GM23248 (cell line): ENCODE measurements at places on chromosomes 3 and 15. TPM values are rescaled to one million over a fixed set of nuclear protein-coding genes. Genes with fewer than 3 reads are reported as not detected.
A peak's percentile ranks its signal among the peaks of the same experiment; 100 is the strongest.

DNA sequence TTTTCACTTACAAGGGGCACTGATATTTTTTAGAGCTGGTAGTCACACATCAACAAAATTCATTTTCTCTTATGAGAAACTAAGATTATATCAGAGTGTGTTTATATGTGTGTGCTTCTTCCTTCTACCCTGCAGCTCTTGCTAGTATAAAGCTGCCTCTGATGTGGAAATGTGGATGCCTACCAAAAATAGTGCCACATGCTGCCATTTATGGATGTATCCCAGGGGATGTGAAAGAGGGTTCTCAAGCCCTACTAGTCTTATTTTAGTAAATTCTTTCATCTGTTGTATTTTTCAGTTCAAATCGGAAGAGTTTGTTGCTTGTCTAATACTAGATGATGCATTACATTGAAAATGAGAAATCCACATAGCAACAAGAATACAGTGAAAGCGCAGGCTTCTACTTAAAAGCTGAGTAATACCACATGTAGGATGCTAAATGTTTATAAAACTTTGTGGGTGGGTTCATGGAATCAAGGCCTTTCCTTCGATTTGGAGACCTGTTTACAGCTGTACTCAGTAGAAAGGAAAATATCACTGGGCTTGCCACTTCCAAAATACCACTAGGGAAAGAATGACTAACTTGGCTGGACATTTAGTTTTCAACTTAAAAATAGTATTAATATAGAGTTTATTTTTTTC lies 399.2 kb downstream of the EPHA3 start:
- DNase-seq: no peak

GRCh38 chr3:117611211-117611610 lies 901.6 kb downstream of the TUSC7 start:
- DNase-seq: no peak

DNA sequence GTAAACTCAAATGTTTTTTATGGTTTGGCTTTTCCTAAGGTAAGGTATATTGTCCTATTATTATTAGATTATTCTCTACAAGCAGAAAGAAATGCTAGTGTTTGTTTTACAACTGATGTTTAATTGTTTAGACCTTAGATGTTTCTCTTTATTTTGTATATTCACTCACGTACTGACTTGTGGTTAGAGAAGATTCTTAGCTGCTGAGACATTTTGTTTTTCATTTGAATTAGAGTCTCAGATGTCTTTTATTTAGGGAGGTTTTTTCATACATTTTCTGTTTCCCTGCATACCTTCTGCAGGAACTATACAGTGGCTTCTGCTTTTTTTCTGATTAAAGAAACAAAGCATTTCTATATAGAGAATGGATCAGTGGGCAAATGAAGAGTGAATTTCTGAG lies 110.9 kb downstream of the MYRIP start:
- DNase-seq: peak; percentile 11

DNA sequence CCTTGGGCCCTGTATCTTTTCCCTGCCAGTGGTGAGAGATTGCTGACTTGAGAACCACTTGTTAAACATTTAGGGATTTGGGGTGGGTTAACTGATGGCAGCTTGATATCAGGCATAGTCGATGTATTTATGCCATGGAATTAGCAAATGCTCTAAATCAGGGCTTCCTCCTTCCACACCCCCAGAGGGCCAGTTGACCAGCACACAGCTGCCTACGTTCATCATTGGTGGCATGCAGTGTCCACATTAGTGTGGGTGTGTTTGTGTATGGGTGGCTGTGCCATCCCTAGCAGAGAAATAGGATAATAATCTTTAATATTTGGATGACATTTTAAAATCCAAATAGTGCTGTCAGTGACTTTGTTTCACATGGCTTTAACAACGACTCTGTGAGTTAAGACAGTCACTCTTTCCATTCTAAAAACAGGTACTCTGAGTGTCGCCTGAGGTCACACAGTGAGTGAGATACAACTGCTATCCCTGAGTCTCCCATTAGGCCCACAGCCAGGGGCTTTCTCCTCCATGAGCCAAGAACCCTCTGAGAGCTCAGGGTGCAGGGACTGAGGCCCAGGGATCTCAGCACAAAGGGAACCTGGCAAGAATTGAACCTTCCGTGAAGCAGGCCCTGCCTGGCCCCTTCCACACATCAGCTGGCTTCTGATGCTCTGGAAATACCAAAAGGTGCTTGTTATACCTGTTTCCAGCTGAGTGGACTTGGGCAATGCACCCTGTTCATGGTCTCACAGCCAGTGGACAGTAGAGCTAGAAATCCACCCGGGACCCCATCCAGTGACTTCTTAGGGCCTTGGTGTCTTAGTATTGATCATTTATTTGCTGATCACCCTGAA lies 4.3 kb upstream of the LTF start:
- DNase-seq: no peak

OR5K2 gene
- not detected in 2 replicates for total RNA-seq

DNA sequence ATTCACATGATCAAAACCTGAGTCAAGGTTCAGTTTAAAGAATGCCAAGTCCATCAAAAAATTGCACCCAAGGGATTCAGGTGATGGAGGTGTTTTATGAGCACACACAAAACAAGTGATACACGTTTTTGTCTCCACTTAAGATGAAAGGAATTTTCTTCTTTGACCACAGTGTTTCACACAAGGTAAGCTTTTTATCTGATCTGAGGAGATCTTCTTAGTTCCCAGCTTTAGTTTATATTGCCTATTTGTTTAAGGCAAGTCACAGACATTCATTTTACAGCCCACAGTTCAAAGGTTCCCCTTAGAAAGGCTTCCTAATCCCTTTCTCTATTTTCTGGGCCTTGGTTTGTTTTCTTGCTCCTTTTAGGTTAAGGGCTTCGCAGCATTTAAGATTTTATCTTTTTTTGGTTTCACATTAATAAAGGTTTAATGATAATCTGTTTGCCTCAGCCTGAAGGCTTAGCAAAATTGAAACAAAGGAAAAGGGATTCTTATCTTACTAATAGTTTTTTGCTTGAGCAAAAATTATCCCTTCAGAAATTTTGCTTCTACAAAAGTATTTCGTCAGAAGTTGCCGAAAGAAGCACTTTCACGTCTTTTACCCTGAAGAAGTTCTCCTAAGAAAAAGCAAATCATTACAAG lies 420.5 kb upstream of the NAALADL2 start:
- peak; percentile 32 for DNase-seq

PRKAR2A gene
- 26.8 and 29.3 TPM in 2 replicates for total RNA-seq

GRCh38 chr3:79154865-79155264 lies 612.9 kb downstream of the ROBO1 start:
- no peak for DNase-seq

CYP11A1 gene
- total RNA-seq: 0.25 and 0.32 TPM in 2 replicates

DNA sequence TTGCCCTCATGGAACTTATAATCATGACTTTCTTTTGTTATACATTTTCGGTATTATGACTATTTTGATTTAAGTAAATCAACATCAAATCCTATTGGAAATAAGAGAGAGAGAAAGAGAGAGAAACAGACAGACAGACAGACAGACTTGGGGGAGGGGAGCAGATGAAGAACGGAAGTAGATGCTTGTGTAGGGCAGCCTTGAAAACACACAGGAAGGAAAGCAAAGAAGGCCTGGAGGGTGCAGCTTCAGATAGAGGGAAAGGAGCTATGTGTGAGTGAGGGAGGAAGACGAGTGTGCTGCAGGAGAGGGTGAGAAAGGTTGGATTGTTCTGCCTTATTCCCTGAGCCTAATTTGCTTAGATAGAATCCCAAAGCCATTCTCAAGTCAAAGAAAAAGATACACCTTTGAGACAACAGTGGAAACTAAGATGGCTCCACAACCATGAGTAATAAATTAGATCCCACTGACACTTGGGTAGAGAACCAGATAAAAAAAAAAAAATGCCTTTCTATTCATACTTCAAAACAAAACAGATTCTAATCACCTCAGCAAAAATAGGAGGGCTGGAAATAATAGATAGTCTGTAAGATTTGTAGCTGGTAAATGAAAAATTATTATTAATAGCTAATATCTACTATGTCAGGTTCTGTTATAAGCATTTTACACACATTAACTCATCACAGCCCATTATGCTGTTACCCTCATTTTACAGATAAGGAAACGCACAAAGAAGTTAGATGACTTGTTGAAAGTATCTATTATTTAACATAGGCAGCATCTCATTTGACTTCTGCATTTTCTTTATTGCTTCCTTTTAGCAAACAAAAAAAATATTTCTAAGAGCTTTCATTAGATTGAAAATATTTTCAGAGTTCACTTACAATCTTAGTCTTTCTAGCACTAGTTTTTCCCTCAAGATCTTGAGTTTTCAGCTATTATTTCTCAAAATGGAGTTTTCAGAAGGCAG lies 214.1 kb downstream of the TNIK start:
- no peak for DNase-seq

DNA sequence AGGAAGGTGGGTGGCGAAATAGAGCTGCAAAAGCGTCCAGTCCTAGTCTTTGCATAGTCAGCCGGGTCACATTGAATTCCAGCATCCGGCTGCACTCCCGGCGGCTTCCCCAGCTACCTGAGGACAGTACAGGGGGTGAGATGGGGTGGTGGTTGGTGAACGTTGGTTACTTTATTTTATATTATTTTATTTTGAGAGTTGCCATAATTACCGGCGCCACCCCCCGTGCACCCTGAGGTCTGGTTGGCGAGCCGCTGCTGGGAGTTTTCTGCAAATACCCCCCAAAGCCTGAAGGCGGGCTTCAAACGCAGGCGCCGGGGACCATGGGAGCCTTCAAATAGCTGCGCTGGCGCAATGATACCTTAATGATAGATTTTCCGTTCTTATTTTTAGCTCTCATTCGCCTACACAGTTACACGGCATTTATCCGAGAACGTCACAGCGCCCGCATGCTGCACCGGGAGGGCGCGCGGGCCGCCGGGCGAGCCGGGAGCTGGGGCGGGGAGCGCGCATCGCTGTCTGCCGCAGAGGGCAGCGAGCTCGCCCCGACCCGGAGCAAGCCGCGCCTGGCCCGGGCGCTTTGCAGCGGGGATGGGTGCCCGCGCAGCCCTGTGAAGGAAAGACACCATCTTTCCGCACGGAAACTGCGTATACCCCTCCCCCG lies 756 bp upstream of the RASGRF1 start:
- DNase-seq: peak; percentile 43

GRCh38 chr3:46089237-46090011 lies 62.1 kb upstream of the XCR1 start:
- DNase-seq: peak; percentile 98

RETNLB gene
- total RNA-seq: not detected in 2 replicates

DNA sequence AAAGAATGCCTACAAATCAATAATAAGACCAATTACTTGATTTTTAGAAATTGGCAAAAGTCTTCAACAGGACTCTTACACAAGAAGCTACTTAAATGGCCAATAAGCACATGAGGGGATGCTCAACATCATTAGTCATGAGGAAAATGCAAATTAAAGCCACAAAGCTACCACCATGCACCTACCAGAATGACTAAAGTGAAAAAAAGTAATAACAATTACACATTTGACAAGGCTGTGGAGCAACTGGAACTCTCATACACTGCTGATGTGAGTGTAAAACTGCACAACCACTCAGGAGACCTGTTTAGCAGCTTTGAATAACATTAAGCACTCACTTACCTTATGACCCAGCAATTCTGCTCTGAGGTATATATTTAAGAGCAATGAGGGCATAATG lies 68.4 kb downstream of the PPCDC start:
- DNase-seq: peak; percentile 4

GRCh38 chr3:57729334-57730045 lies 26.6 kb upstream of the SLMAP start:
- DNase-seq: peak; percentile 40

DNA sequence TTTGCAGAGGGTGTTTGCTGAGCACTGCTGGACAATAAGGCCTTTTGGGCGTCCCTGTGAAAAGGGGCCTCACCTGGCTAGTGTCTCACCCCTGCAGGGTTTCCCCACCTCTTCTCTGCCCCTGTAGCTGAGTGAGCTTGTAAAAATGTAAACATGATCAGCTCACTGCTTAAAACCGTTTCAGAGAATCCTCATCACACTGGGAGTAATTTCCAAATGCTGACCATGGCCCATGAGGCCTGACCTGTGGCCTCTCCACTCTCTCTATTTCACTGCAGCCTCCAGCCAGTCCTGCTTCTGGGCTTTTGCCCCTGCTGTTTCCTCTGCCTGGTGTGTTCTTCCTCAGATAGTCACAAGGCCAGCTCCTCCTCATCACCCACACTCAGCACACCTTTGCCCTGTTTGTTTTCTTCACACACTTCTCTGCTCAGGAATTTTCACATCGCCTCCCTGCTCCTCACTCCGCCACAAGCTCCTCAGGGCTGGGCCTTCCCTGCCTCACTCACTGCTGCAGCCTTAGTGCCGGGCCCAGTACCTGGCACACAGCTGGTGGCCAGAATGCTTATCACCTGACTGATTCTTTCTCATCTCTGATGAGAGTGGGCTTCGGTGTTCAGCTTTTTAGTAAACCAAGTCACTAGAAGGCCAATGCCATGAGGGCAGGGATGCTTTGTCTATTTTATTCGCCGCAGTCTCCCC lies 79.3 kb upstream of the SEC13 start:
- no peak for DNase-seq

CCR2 gene
- total RNA-seq: not detected in 2 replicates

GRCh38 chr3:14001136-14001535 lies 121.3 kb upstream of the WNT7A start:
- peak; percentile 34 for DNase-seq

- DNase-seq: no peak
These were observed 4.9 kb upstream of the BTLA start for GRCh38 chr3:112504123-112504522.

SNTN gene
- total RNA-seq: not detected in 2 replicates

TMEM212 gene
- not detected in 2 replicates for total RNA-seq

NAA80 gene
- total RNA-seq: 7.8 and 10.2 TPM in 2 replicates

PLA2G4D gene
- not detected in 2 replicates for total RNA-seq

PLCH1 gene
- total RNA-seq: under 0.01 TPM in 1 of 2 replicates, not detected in the other

DNA sequence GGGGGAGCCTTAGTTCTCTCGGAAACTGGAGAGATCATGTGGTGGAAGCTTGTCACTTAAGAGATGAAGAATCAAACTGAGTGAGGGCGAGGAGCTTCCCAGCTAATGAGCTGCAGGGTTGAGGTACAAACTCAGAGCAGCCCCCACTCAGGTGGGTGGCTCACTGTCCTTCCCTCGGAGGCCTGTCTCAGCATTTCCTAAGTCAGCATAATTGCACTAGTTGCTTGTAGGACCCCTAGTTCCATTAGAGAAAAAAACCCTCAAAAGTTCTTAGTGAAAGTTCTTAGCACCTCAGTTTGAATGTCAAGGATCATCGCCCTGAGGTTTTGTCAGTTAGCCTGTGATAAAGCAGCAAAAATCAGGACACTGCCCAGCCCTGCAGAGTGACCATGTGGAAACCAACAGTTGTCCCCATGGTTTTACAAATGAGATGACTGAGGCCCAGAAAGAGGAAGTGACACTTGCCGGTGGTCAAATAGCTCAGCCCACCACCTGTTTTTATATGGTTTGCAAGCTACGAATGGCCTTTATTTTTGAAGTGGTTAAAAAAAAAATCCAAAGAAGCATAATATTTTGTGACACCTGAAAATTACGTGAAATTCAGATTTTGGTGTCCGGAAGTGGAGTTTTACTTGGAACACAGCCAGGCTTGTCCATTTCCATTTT lies 11.9 kb downstream of the SMAD6 start:
- DNase-seq: no peak

GRCh38 chr3:112349557-112349956 lies 16.6 kb downstream of the CD200 start:
- no peak for DNase-seq

RPL39L gene
- 10.5 and 12.8 TPM in 2 replicates for total RNA-seq
